Cardiac septum (tissue), 1 donor: ENCODE measurements at places on chromosomes 6 and 20. TPM values are rescaled to one million over a fixed set of nuclear protein-coding genes. Genes with fewer than 3 reads are reported as not detected.
A peak's percentile ranks its signal among the peaks of the same experiment; 100 is the strongest.

Gene TXLNB
- 135 TPM for total RNA-seq

Gene GPLD1
- 0.81 TPM for total RNA-seq

Gene PPDPF
- 438 TPM for total RNA-seq

Gene MRPS10
- 54.9 TPM for total RNA-seq

Gene MOCS1
- 22.1 TPM for total RNA-seq

- no peak for DNase-seq
These were observed 140.3 kb upstream of the LAMP5 start for GRCh38 chr20:9374072-9374471.

GRCh38 chr6:132798869-132799538 lies 567 bp upstream of the SLC18B1 start:
- peak; percentile 83 for DNase-seq

DNA sequence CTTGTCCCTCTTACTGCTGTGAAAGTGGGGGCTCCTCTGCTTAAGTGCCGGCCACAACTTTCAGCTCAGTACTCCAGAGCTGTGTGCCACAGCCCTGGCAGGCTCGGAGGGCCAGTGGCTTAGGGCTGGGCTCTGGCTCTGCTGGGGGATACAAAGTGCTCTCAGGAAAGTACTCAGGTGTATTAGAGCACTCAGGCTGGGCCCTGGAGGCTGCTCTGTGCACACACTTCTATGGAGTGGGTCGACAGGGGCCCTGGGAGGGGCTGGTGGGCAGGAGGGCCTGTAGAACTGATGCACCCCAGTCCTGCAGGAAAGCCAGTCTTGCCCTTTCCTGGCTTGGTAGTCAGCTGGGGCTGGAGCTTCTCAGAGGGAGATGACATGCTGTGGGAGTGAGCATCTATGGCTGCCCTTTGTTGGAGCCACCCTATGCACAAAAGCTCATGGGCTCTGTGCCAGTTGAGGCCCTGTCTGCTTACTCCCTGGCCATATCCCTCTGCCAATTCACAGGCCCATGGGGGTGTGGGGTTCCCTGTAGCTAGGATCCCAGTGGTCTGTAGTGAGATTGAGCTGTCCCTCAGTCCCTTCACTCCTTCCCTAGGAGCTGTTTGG lies 22.0 kb downstream of the CENPW start:
- DNase-seq: peak; percentile 74

- no peak for DNase-seq
These were observed 442.2 kb upstream of the MAN1A1 start for GRCh38 chr6:119791736-119792135.

DNA sequence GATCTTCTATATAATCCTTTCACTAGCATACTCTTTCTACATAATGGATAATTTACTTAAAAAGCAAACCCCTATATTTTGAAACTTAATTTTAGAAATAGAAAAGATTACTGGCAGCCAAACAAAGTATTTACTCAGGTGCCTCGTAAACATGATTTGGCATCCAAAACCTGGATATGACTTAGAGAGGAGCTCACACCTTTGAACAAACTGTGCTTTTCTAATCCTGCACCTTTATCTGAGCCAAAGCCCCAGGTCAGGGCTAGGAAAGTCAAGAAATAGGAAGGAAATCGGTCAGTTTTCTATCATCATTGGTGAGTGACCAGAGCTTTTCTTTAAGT lies 170.9 kb downstream of the PHF3 start:
- DNase-seq: no peak
